ENCODE measurements at places on chromosomes 7 and 10. TPM values are rescaled to one million over a fixed set of nuclear protein-coding genes. Genes with fewer than 3 reads are reported as not detected.

LIPK gene
- not detected for total RNA-seq

ST8SIA6 gene
- total RNA-seq: 4.1 TPM

ZFYVE27 gene
- total RNA-seq: 60.0 TPM

CALHM1 gene
- not detected for total RNA-seq

TAS2R39 gene
- not detected for total RNA-seq

NKX1-2 gene
- total RNA-seq: not detected

DNA sequence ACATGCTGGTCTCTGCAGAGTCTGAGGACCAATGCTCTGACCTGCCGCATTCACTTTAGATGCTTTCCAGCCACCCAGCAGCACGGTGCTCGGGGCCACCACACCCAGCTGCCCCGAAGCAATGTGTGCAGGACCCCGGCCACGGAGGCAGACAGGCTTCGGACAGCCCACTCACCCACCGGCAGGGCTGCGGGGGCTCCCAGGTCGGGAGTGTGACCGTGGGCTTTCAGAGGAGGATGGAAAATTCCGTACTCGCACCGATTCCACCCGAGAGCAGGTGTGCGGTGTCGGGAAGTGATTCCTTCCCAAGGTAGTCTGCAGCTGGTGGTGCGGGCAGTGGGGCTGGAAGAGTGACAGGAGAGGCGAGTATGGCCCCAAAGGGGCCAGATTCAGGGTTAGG lies 190.9 kb downstream of the DNAJB6 start:
- peaks cover 24% of the 10 kb centered on the region for H3K27me3 ChIP-seq
- DNase-seq: no peak
- no peak overlapping the region for H3K4me3 ChIP-seq
- H3K36me3 ChIP-seq: peaks cover 3% of the 10 kb centered on the region

- no peak overlapping the region for H3K4me3 ChIP-seq
- DNase-seq: no peak
- peaks cover 7% of the 10 kb centered on the region for H3K36me3 ChIP-seq
- H3K4me1 ChIP-seq: peaks cover 19% of the 10 kb centered on the region
These were observed 21.8 kb downstream of the PWWP2B start for GRCh38 chr10:132418527-132419416.

DNA sequence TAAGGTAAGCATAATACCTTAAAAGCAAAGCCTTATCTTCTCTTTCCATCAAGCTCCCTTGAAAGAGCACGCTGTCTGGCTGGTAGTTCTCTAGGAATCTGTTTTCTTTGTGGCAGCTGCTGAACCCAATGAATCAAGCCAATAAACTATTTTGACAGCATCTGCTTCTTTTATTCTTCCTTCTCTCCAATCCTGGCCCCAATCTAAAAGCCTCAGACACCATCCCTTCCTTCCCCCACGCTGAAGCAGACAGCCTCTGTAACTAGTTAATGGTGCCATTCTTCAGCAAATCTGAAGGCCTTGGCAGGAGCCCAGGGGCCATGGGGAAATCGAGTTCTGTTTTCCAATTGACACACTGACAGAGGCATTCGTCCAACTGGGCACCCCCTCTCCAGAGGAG lies 186.6 kb upstream of the LYZL1 start:
- DNase-seq: no peak
- H3K4me1 ChIP-seq: no peaks in the 10 kb centered on the region
- H3K27ac ChIP-seq: no peak overlapping the region
- H3K27me3 ChIP-seq: peaks cover 25% of the 10 kb centered on the region
- no peaks in the 10 kb centered on the region for H3K36me3 ChIP-seq

GRCh38 chr10:49668684-49669083 lies 10.8 kb upstream of the C10orf53 start:
- peaks cover 2% of the 10 kb centered on the region for H3K36me3 ChIP-seq
- DNase-seq: no peak
- no peak overlapping the region for H3K27ac ChIP-seq
- H3K27me3 ChIP-seq: peaks cover 58% of the 10 kb centered on the region
- no peaks in the 10 kb centered on the region for H3K4me1 ChIP-seq

DNA sequence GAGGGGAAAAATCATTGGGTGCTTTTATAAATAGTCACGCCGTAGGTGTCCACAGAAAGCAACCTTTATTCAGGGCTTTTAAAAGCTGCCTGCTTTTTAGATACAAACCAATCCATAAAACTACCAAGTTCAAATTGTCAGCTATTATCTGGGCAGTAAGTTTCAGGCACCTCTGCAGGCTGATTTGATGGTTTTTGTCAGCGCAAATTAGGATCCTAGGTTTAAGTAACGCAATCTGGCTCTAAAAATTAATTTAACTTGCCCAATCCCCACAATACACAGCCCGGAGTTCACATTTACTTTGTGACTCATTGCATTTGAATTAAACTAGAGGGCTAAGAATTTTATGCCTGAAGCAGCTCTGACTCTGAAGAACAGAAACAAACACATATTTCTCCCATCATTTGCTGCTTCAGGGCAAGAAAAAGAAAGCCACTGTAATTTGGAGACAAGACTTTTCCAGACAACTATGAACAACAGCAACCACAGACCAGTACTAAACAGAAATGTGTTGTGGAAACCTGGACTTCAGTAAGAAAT lies 43.3 kb downstream of the NRP1 start:
- peaks cover 31% of the 10 kb centered on the region for H3K27me3 ChIP-seq
- H3K36me3 ChIP-seq: no peaks in the 10 kb centered on the region
- H3K27ac ChIP-seq: no peak overlapping the region
- no peak for DNase-seq

DNA sequence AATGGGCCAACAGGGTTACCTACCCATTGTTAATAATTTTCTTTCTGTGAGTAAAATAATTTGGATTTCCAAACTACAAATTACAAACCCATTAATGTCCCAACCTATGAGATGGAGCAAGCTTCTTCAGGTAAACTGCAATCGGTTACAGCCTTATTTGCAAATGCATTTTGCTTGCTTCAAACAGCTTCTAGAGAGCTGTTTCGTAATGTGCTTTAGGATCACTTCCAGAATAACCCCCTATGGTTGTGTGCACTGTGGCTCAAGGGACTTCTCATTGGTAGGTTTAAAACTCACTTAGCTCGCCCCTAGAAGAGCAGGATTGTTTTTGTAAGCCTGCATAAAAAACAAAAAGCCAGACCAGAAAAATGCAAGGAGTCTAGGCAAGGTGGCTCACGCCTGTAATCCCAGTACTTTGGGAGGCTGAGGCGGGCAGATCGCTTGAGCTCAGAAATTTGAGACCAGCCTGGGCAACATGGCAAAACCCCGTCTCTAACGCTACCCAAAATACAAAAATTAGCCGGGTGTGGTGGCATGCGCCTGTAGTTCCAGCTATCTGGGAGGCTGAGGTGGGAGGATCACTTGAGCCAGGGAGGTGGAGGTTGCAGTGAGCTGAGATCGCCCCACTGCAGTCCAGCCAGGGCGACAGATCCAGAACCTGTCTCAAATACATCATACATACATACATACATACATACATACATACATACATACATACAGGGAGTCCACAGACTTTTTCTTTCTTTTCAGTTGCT lies 3.3 kb upstream of the MAP3K8 start:
- H3K27me3 ChIP-seq: no peaks in the 10 kb centered on the region

GRCh38 chr7:42164881-42165428 lies 72.1 kb downstream of the GLI3 start:
- H3K4me3 ChIP-seq: no peak overlapping the region
- no peak for DNase-seq
- no peaks in the 10 kb centered on the region for H3K36me3 ChIP-seq
- no peak overlapping the region for H3K27ac ChIP-seq

DNA sequence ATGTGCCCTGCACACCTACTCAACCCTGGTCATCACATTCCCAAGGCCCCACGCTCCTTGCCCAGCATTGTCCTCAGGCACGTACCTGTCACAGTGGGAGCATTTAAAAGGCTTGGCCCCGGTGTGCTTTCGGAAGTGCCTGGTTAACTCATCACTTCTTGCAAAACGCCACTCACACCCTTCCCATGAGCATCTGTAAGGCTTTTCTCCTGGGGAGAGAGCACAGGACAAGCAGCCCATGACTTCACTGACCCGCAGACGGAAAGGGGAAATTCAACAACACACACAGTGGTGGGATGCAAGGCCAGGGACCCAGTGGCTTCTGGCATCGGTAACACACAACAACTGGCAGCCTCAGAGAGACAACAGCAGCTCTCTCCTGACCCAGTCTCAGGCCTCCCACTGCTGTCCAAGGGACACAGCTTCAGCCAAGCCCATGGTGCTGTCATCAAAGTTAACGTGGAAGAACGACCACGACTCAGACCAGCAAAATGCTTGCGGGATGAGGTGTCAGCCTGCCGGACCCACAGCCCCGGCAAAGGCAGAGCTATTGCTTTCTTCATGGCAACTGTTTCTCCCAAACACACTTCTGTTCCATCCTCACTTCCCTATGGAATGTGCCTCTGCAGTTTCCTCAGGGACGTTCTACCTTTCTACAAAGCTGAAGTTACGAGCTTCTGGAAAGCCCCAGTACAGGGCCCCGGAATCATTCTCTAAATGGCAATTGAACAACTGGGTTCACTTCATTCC lies 4.8 kb downstream of the KLF6 start:
- peak overlapping the region; percentile 100 for H3K27ac ChIP-seq
- peaks cover 71% of the 10 kb centered on the region for H3K4me1 ChIP-seq
- peak; percentile 21 for DNase-seq
- H3K36me3 ChIP-seq: peaks cover 34% of the 10 kb centered on the region
- peak overlapping the region; percentile 94 for H3K4me3 ChIP-seq
- peaks cover 4% of the 10 kb centered on the region for H3K27me3 ChIP-seq

- DNase-seq: peak; percentile 65
- no peaks in the 10 kb centered on the region for H3K27me3 ChIP-seq
- peak overlapping the region; percentile 98 for H3K4me3 ChIP-seq
- peak overlapping the region; percentile 91 for H3K27ac ChIP-seq
- peaks cover 2% of the 10 kb centered on the region for H3K36me3 ChIP-seq
These were observed 98.0 kb upstream of the ZNF722 start for GRCh38 chr7:63900394-63901203.

DNA sequence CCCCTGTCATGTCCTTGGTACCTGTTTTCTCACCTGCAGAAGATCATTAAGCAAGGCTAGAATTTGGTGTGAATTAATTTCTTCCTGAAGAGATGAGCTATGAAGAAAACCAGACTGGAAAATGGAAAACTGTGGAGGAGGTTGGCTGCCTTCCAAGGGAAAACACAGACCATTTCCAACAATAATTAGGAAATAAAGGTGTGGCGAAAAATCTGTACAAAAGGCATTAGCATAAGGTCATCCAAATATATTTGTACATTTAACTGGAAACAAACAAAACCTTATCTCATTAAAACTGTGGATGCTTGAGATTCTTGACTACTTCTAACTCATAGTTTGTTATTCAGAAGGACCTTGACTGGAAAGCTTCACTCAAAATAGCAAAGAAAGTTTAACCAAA lies 1.7 kb downstream of the STN1 start:
- H3K36me3 ChIP-seq: no peaks in the 10 kb centered on the region
- DNase-seq: no peak
- H3K27ac ChIP-seq: peak overlapping the region; percentile 96

DNA sequence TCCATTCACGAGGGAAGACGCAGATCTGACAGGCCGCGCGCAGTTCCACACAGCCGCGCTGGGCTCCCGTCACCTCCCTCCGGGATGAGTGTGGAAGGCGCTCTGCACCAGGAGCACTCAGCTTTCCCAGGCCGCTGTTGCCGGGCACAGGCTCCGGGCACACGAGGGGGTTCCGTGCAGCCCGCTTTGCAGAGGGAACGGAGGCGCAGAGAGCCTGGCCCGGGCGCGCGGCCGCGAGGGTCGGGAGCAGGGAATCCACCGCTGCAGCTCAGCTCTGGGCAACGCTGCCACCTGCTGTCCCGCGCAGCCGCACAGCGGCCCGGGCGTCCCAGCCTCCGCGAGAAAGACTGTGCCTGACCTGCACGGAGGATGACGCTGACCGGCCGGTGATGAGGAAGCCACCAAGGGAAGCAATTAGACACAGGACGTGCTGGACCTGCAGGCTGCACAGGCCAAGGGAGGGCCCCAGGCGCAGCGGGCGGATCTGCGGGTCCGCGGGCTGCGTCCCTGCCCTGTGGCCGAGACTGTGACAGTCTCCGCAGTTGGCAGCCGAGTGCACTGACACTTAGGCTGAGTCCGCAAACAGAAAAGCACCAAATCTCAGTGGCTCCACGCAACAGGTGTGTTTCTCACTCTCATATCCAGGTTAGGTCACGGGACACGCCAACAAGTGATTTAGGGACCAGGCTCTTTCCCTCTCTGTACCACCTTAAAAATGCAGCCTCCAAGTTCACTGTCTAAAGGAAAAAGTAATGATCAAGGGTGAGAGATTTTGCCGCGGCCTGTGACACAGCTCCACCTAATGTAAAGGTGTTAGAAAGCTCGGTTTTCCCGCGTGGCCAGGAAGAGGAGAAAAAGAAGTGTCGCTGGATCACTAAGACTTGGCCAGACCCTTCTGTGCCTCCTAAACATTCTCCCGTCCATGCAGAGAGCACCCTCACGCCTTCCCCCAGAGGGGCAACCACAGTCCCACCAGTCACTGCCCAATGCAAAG lies 94.5 kb downstream of the SEC61G start:
- peaks cover 10% of the 10 kb centered on the region for H3K4me1 ChIP-seq
- H3K27me3 ChIP-seq: peaks cover 18% of the 10 kb centered on the region
- DNase-seq: no peak
- H3K27ac ChIP-seq: no peak overlapping the region
- peak overlapping the region; percentile 74 for H3K4me3 ChIP-seq

GRCh38 chr10:76012716-76013327 lies 581.4 kb downstream of the LRMDA start:
- H3K36me3 ChIP-seq: no peaks in the 10 kb centered on the region
- H3K4me3 ChIP-seq: no peak overlapping the region
- H3K27me3 ChIP-seq: peaks cover 9% of the 10 kb centered on the region
- H3K4me1 ChIP-seq: no peaks in the 10 kb centered on the region
- no peak overlapping the region for H3K27ac ChIP-seq

DNA sequence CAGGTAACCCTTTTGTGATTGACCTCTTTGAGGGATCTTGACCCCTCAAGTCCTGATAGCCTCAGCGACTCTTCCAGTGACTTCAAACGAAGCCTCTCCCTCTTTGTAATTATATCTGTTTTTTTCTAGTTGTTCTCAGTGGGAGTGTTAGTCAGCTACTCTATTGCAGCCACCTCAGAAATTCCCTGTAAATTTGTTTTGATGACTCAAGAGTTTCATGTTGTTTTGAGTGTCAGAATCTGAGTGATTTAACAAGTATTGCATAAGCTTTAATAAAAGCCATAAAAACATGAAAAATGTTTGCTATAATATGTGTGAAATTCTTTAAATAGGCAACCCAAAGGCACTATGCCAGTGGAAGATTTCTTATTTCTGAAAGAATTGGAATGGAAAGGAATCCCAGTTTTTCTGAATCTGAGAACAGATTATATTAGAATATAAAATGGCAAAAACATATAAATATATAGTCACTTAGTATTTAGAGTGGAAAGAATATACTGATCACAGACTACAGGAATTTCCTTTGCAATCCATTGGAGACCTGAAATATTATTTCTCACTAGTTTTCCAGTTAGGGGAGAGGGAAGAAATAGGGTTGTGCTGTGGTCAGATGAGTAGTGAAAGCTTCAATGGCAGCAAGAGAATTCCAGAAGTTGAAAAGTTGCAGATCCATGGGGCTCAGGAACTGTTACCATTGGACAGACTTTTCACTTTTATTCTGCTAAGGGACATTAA lies 94.4 kb upstream of the SEMA3C start:
- DNase-seq: no peak
- no peaks in the 10 kb centered on the region for H3K36me3 ChIP-seq
- H3K27me3 ChIP-seq: no peaks in the 10 kb centered on the region

- peaks cover 2% of the 10 kb centered on the region for H3K4me1 ChIP-seq
- DNase-seq: no peak
- no peak overlapping the region for H3K4me3 ChIP-seq
- H3K36me3 ChIP-seq: no peaks in the 10 kb centered on the region
These were observed 911.9 kb upstream of the LRRN3 start for GRCh38 chr7:110179037-110179436.

- H3K4me3 ChIP-seq: no peak overlapping the region
- DNase-seq: no peak
- no peaks in the 10 kb centered on the region for H3K4me1 ChIP-seq
- no peak overlapping the region for H3K27ac ChIP-seq
These were observed 74.3 kb upstream of the LYZL1 start for GRCh38 chr10:29214551-29214950.

Measured in T-helper 17 cell (primary cell).